ENCODE measurements at places on chromosomes 2 and 18.

GRCh38 chr2:215059724-215060123 is 78.7 kb downstream of the ABCA12 start:
- DNase-seq: no peak

DNA sequence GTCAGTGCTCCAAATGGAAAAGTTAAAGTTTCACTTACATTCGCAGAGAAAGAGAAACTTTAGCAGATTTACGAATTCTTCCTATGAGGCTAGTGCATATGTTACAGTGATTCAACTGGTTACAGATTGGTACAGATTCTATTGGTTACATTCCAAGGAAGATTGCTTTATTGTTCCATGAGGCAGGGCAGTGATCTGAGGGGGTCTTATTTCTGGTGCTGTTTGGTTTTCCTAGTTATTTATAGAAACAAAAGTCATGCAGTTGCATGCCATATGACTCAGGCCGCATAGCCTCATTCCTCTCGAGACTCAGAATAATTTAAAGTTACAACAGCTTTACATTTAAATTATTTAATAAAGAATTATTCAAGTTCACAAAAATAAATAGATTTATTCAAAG is 385.4 kb upstream of the SYT4 start:
- no peak for DNase-seq

GRCh38 chr18:29041976-29042375 is 865.0 kb upstream of the CDH2 start:
- DNase-seq: no peak

- no peak for DNase-seq
These were observed 58.7 kb downstream of the IL1RL2 start for GRCh38 chr2:102245266-102246151.

GRCh38 chr2:429142-429541 is 141.3 kb upstream of the ALKAL2 start:
- no peak for DNase-seq

DNA sequence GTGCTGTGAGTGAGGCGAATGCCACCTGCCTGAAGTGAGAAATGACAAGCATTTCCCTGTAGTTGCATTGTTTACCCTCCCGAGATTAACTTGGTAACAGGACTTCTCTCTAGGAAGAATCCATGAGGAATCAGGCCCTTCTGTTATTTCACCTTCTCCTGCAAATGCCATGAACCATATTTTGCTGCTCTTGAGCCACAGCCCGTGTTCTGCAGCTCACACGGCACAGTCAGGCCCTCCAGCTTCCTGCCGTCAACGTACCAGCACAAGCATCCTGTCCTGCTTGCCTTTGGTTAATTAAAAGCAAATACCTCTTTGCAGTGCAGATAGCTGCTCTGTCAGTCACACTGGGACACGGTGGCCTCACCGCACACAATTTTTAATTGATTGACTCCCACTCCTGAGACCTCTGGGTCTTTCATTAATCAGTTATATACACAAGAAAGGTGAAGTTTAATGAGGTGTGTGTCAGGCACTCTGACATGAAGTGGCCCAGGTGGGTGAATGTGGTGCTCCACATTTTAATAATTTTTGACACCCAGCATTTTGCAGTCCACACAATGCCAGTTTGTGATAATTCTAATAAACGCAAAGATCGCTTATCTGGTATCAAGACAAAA is 95.3 kb upstream of the ASB18 start:
- DNase-seq: no peak

DNA sequence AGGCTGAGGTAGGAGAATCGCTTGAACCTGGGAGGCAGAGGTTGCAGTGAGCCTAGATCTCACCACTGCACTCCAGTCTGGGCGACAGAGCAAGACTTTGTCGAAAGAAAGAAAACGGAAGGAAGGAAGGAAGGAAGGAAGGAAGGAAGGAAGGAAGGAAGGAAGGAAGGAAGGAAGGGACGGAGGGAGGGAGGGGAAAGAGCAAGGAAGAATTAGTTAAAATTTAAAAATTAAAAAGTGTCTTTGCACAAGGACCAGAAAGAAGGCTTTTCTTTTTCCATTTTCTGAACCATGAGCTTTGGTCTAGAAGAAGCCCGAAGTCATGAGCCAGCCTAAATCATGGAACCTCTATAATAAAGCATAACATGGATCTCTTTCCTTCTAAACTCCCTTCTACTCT is 138.2 kb upstream of the DNAJC10 start:
- DNase-seq: no peak

- peak; percentile 22 for DNase-seq
These were observed 120.4 kb downstream of the RNF144A start for GRCh38 chr2:7037340-7038333.

GRCh38 chr2:85017411-85018048 is 46.6 kb downstream of the KCMF1 start:
- DNase-seq: no peak

GRCh38 chr18:47501946-47502345 is 250.5 kb upstream of the SKOR2 start:
- no peak for DNase-seq

DNA sequence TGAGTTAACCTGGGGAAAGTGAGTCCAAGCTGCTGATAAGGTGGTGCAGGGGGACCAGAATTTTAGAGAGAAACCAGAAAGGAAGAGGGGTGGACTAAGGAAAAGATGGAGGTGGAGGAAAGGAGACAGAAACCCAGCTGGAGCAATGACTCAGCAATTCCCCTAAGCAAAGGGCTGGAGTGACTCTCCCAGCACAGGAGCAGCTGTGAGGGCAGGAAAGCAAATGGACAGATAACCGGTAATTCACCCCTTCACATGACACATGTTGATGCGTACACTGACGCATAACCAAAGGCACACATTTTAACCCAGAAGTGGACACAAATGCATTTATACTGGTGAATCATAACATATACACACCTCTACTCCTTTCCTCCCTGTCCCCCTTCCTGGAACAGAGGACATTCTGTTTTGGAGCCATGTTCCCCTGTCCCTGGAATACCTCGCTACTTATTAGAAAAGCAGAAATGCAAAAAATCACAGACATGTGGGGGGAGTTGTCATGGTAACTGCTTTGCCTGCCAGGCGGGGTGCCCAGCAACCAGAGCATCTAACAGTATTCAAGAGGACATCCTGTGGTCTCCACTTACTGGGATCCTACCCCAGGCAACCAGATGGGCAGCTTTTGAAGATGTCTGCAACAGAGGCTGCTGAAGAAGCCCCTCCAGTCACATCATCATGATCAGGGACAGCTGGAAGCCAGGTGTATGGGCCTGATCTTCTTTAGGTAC is 4.7 kb downstream of the CDK5R2 start:
- DNase-seq: no peak

DNA sequence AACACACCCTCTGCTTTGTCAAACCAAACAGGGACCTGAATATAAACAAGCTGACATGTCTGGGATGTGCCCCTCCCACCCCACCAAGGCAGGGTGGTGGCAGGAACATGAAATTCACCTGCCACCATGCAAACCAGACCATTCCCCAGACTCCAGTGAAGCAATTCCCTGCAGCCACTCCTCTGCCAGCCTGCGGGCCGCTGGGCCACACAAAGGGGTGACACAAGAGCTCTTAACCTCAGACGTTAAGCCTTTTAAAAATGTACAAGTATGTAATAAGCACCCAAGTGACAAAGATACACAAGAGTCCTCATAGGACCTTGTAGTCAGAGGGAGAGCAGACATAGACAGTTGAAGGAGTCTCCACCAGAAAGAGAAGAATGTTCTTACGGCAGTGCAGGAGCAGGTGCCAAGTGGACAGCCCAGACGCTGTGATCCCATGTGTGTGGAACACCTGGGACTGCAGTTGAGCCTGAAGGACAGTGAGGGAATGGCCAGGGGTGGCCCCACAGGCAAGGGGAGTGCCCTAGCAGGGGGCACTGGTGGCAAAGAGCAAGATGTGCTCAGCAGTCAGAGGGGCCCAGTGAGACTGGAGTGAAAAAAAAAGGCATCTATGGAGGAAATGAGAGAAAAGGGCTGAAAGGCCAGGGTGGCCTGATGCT is 36.9 kb downstream of the CRACDL start:
- DNase-seq: no peak
